ENCODE measurements at places on chromosomes 1 and 21. TPM values are rescaled to one million over a fixed set of nuclear protein-coding genes. Genes with fewer than 3 reads are reported as not detected.

Gene VWA5B1
- not detected for total RNA-seq

Gene TSPEAR
- total RNA-seq = not detected

Gene CACYBP
- 68.5 TPM for total RNA-seq

Gene OR10T2
- total RNA-seq = not detected

Gene SLC37A1
- total RNA-seq = 9.9 TPM

Gene DIO1
- not detected for total RNA-seq

Gene ACTL8
- under 0.01 TPM for total RNA-seq

Gene IGSF8
- total RNA-seq = 88.4 TPM

Gene PODN
- 0.34 TPM for total RNA-seq

Gene PHLDA3
- total RNA-seq = 40.6 TPM

Gene VHLL
- total RNA-seq = not detected

Gene DYNLT5
- 2.9 TPM for total RNA-seq

Gene JAK1
- total RNA-seq = 64.5 TPM

Gene TFF2
- total RNA-seq = not detected

Gene CD244
- total RNA-seq = not detected

Gene POGZ
- total RNA-seq = 53.4 TPM

Gene TSSK3
- 0.34 TPM for total RNA-seq

Gene AJAP1
- total RNA-seq = not detected

Gene GBP1
- 51.3 TPM for total RNA-seq

Gene TLCD4
- total RNA-seq = 6.0 TPM

Gene GJC2
- under 0.01 TPM for total RNA-seq

Gene PFDN2
- total RNA-seq = 26.9 TPM

Gene SPATC1L
- total RNA-seq = 6.3 TPM

Gene FCRL5
- total RNA-seq = not detected

Gene PRDM16
- not detected for total RNA-seq

Gene FNDC5
- total RNA-seq = not detected

Gene NR5A2
- under 0.01 TPM for total RNA-seq

Gene C1orf74
- 2.8 TPM for total RNA-seq

Gene CDA
- not detected for total RNA-seq

Gene PRMT6
- total RNA-seq = 24.3 TPM

Gene ERRFI1
- 5.0 TPM for total RNA-seq

Gene STX12
- 50.9 TPM for total RNA-seq

Gene MPL
- total RNA-seq = not detected

Gene SERPINC1
- 0.15 TPM for total RNA-seq

Gene OR2M3
- not detected for total RNA-seq

Gene HES2
- total RNA-seq = not detected

Gene NTRK1
- under 0.01 TPM for total RNA-seq

Gene CFAP107
- not detected for total RNA-seq

Gene EPS15
- total RNA-seq = 83.9 TPM

Gene MANEAL
- total RNA-seq = 0.15 TPM

Gene CSRP1
- 600 TPM for total RNA-seq

Gene ASPM
- 30.0 TPM for total RNA-seq

Gene ATAD3C
- not detected for total RNA-seq

Gene RIIAD1
- total RNA-seq = not detected

Gene SELE
- total RNA-seq = not detected

Gene FAM72D
- 0.34 TPM for total RNA-seq

Gene LCE3D
- not detected for total RNA-seq

Gene KRTAP21-2
- not detected for total RNA-seq

Gene GBP3
- total RNA-seq = 32.6 TPM

Gene POLR3C
- total RNA-seq = 47.8 TPM

Gene VTCN1
- total RNA-seq = under 0.01 TPM

Gene IL6R
- 47.0 TPM for total RNA-seq

Gene SASS6
- 8.7 TPM for total RNA-seq

Gene EFHD2
- total RNA-seq = 25.5 TPM

Gene SPRR3
- total RNA-seq = 0.34 TPM

Gene CR1L
- not detected for total RNA-seq

Gene SERINC2
- total RNA-seq = 10.0 TPM

Gene SPSB1
- total RNA-seq = 30.2 TPM

Gene PCAT6
- 0.33 TPM for total RNA-seq
